ENCODE measurements at places on chromosomes 2 and 18.

GRCh38 chr2:197878792-197879191 is 74.4 kb downstream of the PLCL1 start:
- no peak for DNase-seq

DNA sequence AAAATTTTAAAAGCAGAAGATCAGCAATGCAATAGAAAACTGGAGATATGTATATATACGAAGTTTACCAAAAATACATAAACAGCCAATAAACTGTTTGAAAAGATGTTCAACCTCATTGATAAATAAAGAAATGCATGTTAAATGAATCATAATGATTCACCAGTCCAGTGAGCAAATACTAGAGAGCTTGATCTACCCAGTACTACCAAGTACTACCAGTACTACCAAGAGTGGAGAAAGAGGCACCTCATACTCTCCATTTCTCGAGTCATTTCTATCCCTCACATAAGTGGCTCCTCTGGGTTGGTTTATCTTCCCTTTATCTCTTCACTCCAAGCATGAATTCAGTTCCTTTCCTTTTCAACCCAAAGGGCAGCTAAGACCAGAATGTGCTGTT is 138.9 kb downstream of the MREG start:
- no peak for DNase-seq

DNA sequence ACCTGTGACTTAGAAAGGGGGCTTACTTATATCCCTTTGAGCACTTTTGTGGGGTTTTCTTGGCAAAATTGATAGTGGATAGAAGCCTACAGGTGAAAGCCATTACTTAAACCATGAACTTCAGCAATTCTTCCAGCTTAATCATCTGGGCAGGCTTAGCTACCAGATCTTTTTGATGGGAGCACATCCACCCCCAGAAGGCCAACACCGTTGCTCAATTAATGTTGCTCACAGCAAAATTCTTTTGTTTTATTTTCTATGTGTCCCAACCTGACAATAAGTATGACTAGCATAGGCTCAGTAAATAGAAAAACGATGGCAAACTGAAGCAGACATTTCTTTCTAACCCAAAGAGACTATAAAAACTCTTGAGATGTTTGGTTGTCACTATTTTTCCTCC is 269.4 kb upstream of the TCF4 start:
- no peak for DNase-seq

- no peak for DNase-seq
Observed at GRCh38 chr2:187424146-187424545, 23.9 kb downstream of the CALCRL start.

DNA sequence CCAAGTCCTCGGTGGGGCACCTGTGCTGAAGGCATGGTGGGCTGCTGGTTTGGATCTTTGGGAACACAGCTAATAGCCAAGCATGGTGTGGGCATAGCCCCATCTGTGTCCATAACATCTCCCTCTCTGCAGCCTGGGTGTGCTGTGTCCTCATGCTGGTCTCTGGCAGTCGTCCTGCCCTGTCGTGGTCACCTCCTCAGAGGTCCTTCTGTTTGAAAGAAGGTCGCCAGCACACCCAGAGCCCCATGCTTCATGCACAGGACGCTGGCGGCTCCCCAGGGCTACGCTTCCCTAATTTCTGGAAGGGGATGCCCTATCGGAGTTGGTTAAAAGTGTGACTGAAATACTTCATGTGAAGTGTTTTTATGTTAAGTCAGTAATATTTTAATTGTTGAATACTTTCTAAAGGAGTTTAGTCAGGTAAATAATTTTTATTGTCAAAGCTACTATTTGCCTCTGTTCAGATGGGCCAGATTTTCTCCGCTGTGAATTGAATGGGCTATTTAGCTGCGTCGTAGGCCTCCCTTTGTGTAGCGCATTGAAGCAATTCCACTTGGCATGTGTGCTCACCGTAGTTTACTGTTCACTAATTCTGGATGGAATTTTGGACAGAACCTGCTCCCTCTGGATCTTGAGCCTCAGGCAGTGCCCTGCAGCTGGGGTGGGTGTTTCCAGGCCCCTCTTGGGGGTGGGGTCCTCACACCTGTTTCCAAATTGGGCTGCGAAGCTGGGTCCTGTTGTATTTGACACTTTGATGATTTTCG is 81.9 kb downstream of the WDSUB1 start:
- DNase-seq = no peak

DNA sequence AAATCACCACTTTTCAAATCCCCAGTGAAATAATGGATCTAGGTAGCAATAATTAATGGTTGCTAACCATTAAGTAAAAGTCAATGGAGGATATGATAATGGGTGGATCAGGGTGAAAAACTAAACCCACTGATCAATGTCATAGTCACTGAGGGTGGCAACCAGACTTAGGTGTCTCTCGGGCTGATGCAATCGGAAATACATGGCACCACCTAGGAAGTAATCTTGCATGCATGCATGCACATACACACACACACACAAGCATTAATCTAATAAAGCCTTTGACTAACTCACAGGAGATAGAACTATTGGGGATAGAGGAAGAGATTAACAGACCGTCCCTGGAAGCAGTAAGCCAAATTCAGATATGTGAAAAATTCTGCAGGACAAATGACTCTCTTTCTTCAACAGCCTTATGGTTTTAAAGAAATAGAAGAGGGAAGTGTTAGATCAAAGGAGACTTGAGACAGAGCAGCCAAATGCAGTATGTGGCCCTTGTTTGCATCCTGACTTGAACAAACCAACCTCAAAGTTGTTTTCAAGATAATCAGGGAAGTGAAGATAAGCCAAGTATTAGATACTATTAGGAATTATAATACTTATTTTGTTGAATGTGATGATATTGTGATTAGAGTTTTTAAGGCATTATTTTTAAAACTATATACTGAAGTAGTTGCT is 186.0 kb upstream of the RMP24 start:
- no peak for DNase-seq

DNA sequence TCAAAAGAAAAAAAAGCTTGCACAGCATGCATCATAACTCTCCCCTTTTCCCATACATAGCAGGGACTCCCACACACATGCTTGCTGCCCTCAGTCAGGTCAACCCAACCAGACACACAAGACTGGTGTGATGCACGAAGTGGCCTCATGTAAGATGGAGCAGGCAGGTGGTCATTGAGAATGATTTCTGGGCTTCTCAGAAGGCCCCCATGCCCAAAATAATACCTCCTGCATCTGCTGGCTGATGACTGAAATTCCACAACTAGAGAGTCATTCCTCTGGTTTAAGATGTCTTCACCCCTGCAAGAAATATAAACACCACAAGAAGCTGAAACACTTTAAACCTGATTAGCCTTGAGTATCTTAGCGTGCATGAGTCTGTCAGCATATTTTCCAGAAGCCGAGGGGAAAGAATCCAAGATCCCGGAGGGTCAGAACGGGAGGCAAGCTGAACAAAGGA is 131.1 kb downstream of the AFF3 start:
- DNase-seq = no peak

- DNase-seq = no peak
Observed at GRCh38 chr2:70835643-70836042, at the start of gene CD207. TSS of gene CD207 (minus strand) at chr2:70835816. CDS start at chr2:70835776, 40 bp downstream.

- DNase-seq = peak; percentile 46
Observed at GRCh38 chr2:17747684-17748452, 5.7 kb downstream of the SMC6 start.

GRCh38 chr2:74226648-74227213 is 28.3 kb downstream of the MTHFD2 start:
- DNase-seq = peak; percentile 41

GRCh38 chr2:221943076-221943810 is 355.6 kb downstream of the PAX3 start:
- no peak for DNase-seq

DNA sequence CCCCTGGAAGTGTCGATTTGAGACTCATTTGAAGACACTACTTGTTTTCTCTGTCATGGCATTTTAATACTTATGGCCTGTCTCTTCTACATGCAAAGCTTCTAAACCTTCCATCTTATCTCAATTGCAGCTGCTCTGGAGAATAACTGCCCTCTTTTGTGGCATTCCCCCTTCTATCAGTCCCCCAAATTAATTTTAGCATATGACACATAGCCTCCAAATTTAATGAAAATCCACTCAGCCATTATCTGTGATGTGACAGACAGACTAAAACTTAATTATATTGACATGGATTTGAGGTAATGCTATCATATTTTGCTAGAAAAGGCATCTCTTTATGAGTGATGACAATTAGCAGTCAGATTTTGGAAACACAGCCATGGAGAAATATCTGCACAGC is 71.2 kb downstream of the LRRTM1 start:
- no peak for DNase-seq

- no peak for DNase-seq
Observed at GRCh38 chr2:217612920-217613319, 389.9 kb downstream of the TNS1 start.

DNA sequence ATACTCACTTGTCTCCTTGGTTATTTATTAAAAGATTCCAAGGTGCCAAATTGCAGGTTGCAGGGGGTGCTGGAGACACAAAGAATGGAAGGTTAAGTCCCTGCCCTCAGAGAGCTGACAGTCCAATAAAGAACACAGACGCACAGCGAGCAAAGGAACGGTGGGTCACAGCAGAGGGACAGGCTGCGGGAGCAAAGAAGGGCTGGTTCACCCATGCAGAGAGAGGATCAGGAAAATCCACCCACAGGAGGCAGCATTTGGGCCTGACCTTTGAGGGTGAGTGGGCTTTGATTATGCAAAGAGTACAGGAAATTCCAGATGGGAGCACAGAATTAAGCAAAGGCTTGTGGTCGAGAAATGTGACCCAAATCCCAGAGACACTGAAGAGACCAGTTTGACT is 45.0 kb downstream of the ZBTB7C start:
- DNase-seq = no peak

DNA sequence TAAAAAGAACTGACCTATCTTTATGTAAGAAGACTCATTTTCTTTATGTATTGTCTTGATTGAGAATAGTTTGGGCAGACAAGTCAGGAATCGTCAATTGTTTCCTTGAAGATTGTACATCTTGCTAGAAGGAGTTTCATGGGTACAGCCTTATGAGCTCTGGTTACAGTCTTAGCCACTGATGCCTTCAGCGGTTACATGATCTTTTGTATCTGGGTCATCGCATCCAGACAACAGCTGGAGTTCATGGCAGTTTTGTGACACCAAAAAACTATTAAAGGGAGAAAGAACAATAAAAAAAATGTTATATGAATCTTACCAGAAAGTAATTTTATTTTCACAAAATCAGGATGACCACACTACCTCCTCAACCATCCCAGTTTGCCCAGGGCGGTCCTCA is 520.5 kb upstream of the CDH7 start:
- no peak for DNase-seq

- DNase-seq = no peak
Observed at GRCh38 chr2:188647430-188648070, 326.6 kb upstream of the COL3A1 start.

- peak; percentile 20 for DNase-seq
Observed at GRCh38 chr2:151043484-151043883, 218.2 kb downstream of the RBM43 start.

GRCh38 chr2:85545780-85546240 is 6.8 kb downstream of the MAT2A start:
- DNase-seq = no peak

- peak; percentile 46 for DNase-seq
Observed at GRCh38 chr2:127194447-127194846, 25.7 kb downstream of the CYP27C1 start.

- no peak for DNase-seq
Observed at GRCh38 chr18:58117786-58118403, 73.9 kb downstream of the NEDD4L start.

DNA sequence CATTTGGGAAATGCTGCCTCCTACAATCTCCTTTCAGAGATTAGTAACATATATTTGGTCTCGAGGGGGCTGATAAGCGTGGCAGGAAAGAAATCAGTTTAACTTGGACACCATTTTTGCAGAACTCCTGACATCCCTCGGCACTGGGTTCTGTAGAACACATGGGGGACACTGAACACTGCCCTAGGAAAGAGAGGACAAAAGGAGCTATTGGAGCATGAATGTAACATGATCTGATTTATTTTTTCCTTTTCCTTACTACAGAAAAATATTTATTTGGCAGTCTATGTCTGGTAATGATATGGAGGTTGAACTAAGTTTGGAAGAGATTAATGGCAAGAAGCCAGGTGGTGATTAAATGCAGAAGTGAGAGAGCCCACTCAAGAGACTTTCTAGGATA is 153.8 kb downstream of the AFF3 start:
- no peak for DNase-seq

GRCh38 chr2:173544641-173545363 is 190.1 kb downstream of the CDCA7 start:
- DNase-seq = no peak

DNA sequence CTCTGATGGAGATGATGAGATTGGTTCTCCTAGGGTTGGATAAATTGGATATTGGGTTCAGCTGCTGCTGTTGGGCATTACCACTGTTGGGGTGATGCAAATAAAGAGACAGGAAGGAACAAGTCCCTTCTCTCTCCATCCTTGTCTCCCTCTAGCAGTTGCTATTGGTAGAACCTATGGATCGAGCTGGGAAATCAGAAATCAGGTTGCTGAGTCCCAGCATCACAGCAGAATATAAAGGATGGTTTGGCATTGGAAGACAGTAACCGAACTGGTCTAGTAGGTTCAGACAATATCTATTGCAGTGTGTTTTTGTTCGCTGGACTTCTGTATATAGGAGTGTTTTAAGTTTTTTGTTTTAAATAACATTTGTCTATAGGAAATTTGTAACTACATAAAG is 8.1 kb downstream of the WDR43 start:
- no peak for DNase-seq

Measured in iPS-NIHi11 (cell line).